NAMALWA (cell line): ENCODE measurements at places on chromosomes 4 and X.
A peak's percentile ranks its signal among the peaks of the same experiment; 100 is the strongest.

GRCh38 chrX:24260842-24261550 lies 52.9 kb downstream of the SUPT20HL2 start:
- no peak for DNase-seq

GRCh38 chr4:180106997-180107396 lies 2136.2 kb upstream of the TENM3 start:
- no peak for DNase-seq

GRCh38 chrX:89034679-89035078 lies 287.7 kb downstream of the CPXCR1 start:
- no peak for DNase-seq

DNA sequence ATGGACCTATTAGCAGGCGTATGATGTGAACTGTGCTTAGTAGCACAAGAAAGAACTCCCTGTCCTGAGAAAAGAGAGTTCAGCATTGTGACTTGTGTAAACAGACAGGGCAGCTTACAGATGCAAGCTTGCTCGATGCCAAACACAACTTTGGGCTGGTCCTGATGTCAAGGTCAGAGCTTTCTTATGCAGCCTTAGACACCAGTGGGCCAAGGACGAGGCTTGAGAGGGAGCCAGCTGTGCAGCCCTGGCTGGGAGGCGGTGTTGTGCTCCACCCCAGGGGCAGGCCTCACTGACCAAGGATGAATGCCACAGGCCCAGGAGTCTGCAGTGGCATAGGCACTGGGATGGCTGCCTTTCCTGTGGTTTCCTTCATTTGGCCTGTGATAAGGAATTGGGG lies 35.4 kb downstream of the JADE1 start:
- DNase-seq, result no peak

DNA sequence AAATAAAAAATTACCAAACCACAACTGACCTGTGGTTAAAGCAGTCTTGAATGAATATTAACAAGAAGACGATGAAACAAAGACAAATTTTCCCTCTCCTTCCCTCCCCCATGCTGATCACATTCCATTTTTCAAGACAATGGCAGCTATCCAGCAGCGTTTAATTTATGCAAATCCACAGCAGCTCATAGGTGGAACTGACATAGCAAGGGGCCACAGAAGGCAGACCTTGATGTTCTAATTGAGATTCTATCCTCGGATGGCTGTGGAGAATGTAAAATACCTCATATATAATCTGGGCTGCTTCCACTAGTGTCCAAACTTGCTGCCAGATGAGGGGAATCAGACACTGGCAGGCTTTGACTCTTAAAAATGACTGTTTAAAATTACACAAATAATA lies 211.5 kb downstream of the CHRDL1 start:
- no peak for DNase-seq

DNA sequence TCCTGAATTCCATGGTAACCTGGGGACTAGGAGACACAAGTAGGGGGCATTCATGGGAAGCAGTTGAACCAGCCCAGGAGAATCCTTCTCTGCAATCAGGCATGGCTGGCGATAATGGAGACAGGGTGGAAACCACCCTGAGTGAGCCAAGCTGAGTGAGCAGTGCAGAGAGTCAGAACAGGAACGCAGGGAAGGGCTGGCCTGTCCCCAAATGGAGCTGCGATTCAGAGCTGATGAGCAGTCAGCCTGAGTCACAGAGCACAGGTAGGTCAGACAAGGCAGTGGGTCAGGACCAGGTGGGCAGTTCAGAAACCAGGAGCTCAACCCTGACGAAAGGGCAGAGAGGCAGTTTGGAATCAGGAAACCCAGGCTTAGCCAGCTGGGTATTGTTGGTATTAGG lies 129.0 kb downstream of the BTC start:
- no peak for DNase-seq

DNA sequence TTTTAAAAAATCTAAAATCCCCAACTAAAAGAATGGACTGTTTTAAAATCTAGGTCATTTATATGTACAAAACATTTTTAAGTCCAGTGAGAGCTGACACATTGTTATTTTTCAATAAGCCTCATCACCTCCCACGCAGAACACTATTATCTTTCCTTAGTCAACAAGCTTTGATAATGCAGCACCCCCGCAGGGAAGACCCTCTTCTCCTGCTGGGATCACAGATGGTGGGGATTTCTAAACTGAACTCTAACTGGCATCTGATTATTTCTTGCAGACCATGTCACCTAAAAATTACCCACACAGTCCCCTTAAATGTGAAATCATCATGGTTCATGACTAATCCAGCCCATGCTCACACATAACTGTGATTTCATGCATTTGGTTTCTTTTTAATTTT lies 11.6 kb downstream of the SYTL4 start:
- no peak for DNase-seq

DNA sequence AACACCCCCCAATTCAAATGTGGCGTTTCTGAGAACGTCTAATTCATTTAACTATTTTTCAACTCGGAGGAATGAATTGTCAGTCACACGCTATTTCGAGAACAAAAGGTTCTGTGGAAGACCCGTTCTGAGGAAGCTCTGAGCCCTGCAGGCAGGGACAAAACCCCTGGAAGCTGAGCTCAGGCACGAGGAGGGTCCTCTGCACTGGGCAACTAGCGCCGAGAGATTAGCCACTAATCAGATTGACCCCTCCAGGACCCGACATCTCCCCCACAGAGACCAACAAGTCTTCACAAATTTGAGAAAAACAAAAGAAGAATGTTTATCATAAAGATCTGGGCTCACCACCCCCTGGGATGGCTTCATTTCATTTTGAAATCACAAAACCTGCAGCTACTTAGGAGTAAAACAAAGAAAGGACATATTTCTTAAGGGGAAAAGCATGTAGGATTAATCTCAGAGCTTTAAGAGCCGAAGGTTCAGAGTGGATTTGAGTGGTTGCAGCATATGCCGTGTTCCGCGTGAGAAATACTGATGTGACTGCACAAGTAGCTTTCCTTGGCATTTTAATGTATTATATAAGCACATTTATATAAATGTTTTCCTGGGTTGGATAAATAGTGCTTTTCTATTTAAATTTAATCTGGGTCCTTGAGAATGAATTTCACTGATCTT lies 41.8 kb downstream of the ADRA2C start:
- DNase-seq, result no peak

DNA sequence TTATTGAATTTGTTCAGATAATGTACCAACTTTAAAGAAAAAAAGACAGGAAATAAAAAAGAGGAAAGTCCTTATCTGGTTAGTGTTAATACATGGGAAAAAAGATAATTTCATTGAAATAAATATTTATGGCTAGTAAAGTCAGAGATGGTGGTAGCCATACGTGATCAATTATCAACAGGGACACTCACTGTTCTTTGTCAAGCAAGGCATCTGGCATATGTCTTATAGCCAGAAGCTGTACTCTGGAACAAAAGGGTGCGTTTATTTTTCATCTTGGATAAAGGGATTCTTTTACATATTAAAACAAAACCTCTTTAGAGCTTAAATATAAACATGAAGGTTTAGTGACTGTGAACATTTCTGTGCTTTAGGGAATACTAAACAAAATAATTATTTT lies 26.7 kb downstream of the HDX start:
- DNase-seq, result no peak

GRCh38 chrX:25858273-25858880 lies 279.8 kb upstream of the MAGEB18 start:
- no peak for DNase-seq

- peak; percentile 92 for DNase-seq
These were observed at the start of gene ASMTL for GRCh38 chrX:1452516-1453394. ASMTL (minus strand) TSS chrX:1452909; CDS start chrX:1452840, 69 bp downstream.

DNA sequence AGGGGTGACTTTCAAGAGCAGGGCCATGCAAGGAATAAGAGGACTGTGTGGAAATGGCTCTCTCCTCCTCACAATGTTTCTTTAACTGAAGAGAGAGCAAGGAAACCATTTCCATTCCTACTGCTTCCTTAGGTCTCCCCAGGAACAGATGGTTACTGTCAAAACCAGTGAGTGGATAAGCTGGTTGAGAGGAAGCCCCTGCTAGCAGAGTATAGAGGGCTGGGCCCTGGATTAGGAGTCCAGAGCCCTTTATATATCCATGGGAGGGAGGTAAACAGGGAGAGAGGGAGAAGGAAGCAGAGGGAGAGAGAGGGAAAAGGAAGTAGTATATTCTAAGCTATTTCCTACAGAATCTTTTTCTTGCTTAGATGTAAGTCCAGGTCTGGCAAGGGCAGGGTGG lies 43.8 kb upstream of the LAS1L start:
- no peak for DNase-seq

DNA sequence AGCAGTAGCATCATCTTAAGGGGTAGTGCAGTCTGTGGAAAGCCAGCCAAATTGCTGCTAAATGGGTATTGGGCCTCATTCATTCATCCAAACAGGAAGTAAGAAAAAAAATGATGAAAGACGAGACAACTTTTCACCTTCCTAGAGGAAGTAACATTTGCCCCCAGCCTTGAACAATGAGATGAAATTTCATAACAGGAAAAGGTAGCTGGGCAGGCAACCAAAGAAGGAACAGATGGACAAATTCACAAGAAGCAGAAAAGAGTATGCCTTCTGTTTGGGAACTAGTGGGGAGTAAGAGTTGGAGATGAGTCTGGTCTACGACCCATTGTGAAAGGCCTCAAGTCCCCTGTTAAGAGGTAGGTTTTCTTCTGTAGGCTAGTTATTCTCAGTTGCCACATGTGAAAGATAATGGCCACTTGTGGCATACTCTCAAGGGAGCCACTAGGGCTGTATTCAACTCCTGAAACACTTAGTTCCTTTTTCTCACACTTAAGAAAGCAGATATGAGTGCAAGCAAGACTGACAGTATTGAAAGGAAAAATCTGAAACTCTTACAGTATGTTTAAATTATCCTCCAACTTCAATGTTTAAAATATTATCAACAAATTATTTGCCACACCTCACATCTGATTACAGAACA lies 190.4 kb downstream of the AR start:
- no peak for DNase-seq

GRCh38 chr4:20944961-20945360 lies 244.7 kb downstream of the PACRGL start:
- DNase-seq, result no peak

GRCh38 chr4:13162886-13163285 lies 321.3 kb downstream of the RAB28 start:
- DNase-seq, result no peak

- no peak for DNase-seq
These were observed 60.4 kb upstream of the ATXN3L start for GRCh38 chrX:13380211-13380610.

GRCh38 chr4:123325241-123325681 lies 71.3 kb upstream of the SPRY1 start:
- peak; percentile 67 for DNase-seq

DNA sequence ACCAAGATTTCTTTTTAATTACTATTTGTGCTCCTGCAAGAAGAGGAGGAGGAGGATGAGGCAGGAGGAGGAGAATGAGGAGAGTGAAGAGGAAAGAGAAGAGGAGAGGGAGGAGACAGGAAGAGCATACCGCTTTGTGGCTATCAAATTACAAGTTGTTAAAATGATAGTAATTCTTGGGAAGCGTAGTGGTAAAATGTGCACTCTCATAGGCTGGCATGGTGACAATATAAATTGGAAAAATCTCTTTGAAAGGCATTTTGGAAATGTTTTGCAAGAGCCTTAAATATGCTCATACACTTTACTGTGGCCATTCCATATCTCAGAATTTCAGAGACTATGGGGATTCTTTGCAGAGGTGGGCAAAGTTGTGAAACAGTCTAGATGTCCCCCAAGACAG lies 53.2 kb downstream of the MXRA5 start:
- DNase-seq, result no peak

- peak; percentile 31 for DNase-seq
These were observed 367.2 kb downstream of the BMPR1B start for GRCh38 chr4:95124906-95125504.

DNA sequence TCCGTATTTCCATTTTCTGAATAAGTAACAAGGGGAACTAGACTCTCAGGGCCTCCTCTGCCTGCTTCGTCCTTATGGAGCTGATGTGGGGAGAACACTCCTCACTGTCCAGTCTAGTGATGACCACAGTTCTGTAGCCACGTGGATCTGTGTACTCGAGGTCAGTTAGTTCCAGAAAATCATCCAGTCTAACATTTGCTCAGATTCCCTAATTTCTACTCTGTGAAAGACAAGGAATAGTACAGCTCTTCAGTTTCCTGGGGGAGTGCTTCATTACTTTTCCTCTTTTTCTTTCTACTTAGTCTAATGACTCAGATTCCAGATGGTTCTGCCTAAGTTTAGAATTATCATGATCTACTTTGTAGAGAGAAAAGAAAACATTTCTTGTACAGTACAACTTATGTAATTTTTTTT lies 82.6 kb downstream of the SORBS2 start:
- no peak for DNase-seq

DNA sequence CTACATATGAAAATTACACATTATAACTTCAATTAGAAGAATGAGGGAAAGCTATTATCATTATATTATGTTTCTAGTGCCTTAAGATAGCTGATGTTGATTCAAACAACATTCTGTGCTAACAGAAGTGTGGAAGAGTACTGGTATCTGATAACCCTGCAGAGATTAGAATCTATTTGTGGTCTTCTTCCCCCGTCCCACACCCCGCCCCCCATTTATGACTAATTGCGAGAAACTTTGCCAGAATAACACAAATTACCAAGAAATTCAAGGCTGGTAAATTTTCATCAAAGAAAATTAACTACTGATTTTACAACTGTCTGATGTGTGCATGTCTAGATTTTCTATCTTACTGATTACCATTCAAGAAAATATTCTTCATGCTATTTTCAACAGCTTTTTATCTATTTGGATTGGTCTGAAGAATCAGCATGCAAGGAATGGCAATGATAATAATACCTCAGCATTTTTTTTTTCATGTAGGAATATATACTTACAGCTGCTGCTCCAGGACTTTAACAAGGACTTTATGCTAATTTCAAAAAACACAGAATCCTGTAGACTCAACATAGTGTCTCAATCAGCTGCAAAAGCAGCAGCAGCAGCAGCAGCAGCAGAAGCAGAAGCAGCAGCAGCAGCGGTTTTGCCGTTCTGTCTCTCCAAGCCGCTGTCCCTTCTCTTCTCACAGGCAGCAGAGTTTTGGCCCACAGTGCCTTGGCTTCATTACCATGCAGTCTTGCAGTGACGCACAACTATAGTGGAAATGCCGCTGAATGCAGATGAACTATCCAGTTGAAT lies 126.7 kb downstream of the FRYL start:
- DNase-seq, result no peak

- no peak for DNase-seq
These were observed 336.2 kb downstream of the MID1IP1 start for GRCh38 chrX:39137363-39137954.
